Gastrocnemius medialis (tissue), 4 donors: ENCODE measurements at places on chromosomes 6 and 20. TPM values are rescaled to one million over a fixed set of nuclear protein-coding genes. Genes with fewer than 3 reads are reported as not detected.

The REM1 gene
- total RNA-seq: 1.2 TPM

The SRF gene
- 35.2 TPM for total RNA-seq

The NR2E1 gene
- not detected for total RNA-seq

The CCN6 gene
- total RNA-seq: not detected

- no peak for DNase-seq
Observed at GRCh38 chr6:169943241-169944060, 192.0 kb downstream of the ERMARD start.

DNA sequence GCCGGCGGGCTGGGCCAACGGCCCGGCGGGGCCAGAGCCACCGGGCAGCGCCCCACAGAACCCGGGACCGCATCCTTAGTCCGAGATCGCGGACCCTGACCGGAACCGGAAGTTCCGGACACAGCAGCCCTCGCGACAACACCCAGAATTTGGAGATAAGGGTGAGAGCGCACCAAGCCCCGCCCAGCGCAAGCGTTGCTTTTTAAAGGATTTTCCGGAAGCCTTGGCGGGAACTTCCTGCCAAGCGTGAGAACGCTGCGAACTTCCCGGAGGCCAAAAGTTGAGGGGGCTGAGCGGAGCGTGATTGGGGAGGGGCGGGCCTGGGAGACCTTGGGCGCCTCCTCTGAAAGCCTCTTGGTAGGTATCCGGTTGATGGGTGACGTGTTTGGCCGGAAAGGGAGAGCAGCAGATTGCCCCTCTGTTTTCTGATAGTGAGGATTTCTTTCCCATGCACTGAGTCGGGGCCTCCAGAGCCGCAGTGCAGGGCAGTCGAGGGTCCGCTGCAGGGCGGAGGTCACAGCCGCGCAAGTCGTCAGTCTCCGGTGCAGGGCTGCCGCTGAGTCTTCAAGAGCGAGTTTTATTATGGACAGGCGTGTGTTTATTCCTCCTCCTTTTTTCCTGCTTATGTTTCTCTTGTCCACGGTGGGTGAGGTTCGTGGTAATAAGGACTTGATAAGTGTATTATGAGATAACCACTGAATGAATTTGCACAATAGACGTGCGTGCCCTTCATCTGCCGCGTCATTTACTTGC lies at the start of gene MTRF1L:
MTRF1L (minus strand) TSS at position 97 of the 753 bp plus-strand sequence; CDS start at position 73, 24 bp downstream.
- peak; percentile 87 for DNase-seq
